NCI-H1930 (cell line): ENCODE measurements at places on chromosomes 5 and 9.

GRCh38 chr5:84564321-84565075, 179.8 kb upstream of the EDIL3 start:
- DNase-seq = peak; percentile 56

- DNase-seq = peak; percentile 38
Observed at GRCh38 chr5:56910210-56910965, 992 bp downstream of the SETD9 start.

GRCh38 chr9:69425136-69425801, 100.3 kb downstream of the ENTREP1 start:
- no peak for DNase-seq

DNA sequence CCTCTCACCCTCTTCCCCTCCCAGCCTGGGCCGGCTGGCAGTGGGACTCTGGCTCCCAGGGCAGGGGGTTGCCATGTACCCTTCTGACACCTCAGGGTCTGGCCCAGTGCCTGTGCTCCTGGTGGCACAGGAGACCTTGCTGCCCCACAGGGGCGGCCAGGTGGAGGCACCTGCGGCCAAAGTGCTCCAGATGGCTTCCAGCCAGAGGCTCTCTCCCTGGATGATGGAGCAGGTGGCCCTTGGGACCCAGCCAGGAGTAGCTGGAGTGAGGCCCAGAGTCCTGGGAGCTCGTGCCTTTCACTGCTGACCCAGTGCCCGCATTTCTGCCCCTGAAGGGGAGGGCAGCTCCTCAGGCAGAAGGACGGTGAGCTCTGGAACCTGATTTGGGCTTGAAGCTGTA, 87.3 kb downstream of the NTNG2 start:
- no peak for DNase-seq

DNA sequence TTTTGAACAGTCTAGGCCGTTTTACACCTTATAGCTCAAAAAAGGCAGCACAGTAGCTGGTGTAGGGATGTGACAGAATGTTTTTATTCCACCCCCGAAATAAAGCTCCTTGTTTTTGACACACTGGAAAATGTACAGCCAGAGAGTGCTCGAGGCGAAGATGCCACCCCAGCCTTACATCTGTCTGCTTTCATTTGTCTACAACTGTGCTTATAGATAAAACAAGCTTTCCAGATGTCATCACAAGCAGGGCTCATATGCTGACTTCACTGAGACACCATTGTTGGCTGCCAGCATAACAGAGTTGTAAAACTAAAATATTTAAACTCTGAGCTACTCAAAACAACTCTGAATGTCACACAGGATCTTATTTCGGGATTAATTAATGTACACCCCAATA, 386.3 kb downstream of the BNC2 start:
- no peak for DNase-seq

DNA sequence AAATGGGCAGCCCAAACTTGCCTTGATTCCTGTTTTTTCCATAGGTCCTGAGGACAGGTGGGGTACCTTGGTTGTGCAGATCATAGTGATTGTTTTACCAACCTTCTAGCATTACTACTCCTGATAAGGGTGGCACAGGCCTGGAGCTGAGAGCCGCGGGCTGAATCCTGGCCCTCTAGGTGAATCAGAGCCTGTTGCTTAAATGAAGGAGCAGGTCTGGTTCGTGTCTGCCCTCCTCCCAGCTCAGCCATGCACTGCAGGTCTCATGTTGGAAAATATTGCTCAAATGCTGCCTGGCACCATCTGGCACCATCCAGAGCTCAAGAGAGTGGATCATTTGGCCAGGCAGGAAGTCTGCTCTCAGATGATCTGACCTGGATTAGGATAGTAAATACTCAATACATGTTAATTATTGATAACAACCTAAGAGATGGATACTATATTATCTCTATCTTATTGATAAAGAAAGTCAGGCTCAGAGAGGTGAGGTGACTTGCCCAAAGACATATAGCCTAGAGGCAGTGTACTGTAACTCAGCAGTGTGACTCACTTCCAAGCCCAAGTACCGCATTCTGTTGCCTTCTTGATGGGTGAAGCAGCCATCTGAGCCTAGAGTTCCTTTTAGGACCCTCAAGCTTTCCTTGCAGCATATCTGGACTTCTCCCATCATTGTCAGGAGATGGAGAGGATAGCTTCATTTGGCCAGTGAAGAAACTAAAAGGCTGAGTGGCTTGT, 104.3 kb upstream of the PITX1 start:
- no peak for DNase-seq

GRCh38 chr9:86990290-86990689, 43.0 kb upstream of the GAS1 start:
- DNase-seq = no peak

DNA sequence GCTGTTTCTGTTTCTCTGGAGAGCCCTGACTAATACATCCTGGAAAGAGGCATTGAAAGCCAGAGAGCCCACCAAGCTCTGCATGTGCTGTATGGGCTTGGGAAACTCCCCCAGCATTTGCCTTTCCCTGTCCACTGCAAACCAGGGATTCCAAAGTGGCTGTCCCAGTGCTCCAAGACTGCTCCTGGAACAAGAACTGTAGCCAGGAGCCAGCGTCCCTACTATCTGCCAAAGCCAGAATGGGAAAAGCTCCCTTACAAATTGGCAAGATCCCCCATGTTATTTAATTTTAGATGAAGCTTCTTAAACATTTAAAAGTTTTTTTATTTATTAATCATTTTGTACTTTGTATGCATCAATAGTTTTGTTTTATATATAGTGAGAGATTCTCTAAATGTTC, 263.2 kb downstream of the GABRB2 start:
- DNase-seq = no peak

DNA sequence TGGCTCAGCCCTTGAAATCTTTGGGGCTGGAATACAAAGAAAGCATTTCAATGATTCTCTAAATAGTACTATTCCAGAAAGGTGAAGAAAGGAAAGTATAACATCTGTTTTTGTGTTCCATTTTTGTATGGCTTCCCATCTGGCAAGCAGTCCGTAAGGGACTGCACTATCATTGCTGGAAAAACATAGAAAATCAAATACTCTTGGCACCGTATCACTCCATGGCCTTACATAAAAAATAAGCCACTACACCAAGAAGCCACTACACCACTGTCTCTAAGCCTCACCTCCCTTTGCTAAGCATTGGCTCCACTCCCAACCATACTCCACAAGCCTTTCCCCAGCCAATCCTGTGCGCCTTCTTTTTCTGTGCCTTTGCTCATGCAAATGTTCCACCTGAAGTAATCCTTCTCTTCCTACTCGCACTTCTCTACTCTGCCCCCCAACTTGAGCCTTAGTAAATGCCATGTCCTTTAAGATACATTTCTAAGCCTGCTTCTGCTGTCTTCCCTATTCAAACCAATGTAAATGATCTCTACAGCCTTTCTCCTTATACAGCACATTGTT, 454.6 kb upstream of the TUSC1 start:
- DNase-seq = no peak

- DNase-seq = peak; percentile 20
Observed at GRCh38 chr9:8816361-8816760, 1016.8 kb upstream of the DMAC1 start.

DNA sequence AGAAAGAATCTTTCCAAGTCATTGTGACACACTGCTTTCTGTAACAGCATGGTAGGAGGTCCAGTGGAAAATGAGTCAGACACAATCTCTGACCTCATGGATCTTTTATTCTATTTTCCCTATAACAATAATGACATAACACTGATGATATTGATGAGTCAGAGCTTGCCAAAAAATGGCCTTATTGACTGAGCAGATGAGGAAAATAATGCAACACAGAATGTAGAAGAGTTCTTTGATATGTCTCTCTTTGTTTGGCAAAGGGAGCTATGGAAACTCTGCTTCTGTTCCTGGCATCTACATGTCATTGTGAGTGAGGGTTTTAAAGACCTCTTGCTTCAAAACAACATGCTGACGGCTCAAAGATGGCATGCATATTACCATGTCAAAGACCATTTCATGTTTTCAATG, 443.1 kb upstream of the ZNF608 start:
- no peak for DNase-seq

- DNase-seq = no peak
Observed at GRCh38 chr5:161535762-161536161, 10.8 kb downstream of the GABRB2 start.

DNA sequence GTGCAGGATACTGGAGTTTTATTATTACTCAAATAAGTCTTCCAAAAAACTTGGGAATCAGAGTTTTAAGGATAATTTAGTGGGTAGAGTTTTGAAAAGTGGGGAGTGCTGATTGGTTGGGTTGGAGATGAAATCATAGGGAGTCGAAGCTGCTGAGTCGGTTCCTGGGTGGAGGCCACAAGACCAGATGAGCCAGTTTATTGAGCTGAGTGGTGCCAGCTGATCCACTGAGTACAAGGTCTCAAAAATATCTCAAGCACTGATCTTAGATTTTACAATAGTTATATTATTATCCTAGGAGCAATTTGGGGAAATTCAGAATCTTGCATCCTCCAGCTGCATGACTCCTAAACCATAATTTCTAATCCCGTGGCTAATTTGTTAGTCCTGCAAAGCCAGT, 804.9 kb upstream of the SEMA6A start:
- DNase-seq = no peak

GRCh38 chr5:115583474-115583873, 18.8 kb downstream of the TICAM2 start:
- no peak for DNase-seq

DNA sequence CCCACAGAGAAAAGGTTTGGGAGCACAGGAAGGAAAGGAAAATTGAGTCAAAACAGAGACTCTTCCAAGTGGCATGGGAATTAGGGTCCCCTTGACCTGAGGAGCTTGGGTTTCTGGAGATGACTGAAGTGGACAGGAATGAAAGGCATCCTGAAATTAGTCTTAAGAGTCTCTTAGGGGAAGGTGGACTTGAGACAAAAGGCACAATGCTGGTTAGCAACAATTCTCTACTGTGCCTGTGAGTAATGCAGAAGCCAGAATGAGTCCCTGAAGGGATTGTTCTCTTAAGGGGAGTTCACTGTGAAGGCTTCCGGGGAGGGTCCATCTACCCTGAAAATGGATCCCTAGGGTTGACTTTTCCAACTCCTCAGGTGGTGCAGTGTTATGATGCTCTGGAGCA, 58.4 kb upstream of the FOXE1 start:
- no peak for DNase-seq

- DNase-seq = no peak
Observed at GRCh38 chr5:1292139-1292538, 2.7 kb downstream of the TERT start.

DNA sequence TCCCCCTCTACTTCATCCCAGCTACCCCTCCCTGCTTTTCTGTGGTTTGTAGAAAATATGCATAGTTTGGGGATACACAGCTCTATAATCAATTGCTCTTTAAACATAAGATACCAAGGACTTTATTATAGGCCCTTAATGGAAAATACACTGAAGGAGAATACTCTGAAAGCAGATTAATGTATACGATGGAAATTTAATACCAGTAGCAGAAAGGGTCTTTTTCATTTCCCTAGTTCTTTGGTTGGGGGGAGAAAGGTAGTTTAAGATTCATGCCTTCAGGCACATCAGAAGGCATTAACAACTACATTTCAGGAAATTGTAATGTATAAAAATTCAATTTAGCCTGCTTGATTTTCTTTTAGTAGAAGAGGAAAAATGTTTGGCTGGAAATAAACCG, 452.9 kb upstream of the ZNF608 start:
- no peak for DNase-seq

- DNase-seq = no peak
Observed at GRCh38 chr5:61167382-61167781, 5.1 kb upstream of the SMIM15 start.

GRCh38 chr5:15786326-15786725, 286.3 kb downstream of the FBXL7 start:
- DNase-seq = no peak

- DNase-seq = peak; percentile 80
Observed at GRCh38 chr9:127899128-127899943, at the start of gene ST6GALNAC6. TSS of gene ST6GALNAC6 (minus strand) at chr9:127899603. CDS start at chr9:127897981, 1,622 bp downstream.

DNA sequence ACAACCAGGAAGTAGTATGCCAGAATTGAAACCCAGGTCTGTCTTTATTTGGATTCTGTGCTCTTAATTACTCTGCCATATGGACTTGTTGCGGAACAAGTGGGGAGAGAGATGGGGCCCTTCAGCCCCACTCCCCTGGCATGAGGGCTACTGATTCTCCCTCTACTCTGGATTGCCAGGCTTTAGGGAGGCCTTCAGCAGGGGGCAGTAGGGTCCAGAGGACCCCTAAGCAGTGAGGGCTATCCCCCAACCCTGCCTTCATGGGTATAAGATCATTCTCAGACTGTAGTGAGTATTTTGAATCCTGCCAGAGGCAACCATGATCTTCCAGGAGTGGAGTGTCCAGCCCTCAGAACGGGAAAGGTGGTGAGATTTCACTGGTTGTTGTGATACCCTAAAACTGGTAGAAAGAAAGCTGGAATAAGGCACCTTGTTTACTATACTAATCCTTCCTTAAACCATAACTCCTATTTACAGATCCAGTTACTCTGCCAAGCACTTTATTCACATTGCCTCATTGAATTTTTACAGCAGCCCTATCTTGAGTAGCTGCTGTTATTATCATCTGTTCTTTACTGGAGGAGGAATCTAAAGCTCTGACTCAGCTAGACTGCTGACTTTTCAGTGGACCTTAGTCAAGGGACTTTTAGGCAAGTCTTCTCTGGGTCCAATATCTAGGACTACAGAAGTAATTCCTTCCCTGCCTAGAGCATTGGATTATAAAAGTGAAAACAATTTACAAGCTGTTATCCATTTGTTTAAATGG, 31.3 kb upstream of the LARP1 start:
- no peak for DNase-seq

DNA sequence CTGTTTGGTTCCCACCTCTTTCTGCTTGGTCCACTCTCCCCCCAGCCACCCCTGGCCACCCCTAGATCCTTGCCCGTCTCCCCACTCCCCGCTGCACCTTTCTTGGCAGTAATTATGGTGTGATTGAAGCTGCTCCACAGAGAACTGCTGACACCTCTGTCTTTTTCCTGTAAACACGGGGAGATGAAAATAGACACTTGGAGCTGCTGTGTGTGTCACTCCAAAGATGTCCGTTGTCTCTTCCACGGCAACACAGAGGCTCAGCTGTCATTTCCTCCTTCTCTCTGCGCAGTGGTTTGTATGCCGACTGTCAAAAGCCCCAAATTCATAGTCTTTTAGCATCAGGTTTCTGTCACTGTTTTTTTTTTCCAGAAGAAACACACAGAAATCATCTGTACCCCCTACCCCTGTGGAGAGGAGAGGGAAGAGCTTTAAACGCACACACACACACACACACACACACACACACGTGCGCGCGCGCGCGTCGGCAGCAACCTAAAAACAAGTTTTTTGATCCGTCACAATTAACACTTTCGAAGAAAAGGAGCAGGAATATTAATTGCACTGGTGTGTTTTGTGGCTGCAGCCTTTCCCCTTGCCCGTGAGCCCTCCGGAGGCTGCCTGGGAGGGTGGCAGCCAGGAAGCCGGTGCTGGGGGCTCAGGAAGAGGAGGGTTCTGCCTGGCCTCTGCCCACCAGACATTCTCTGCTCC, 39.8 kb downstream of the ASS1 start:
- DNase-seq = no peak

DNA sequence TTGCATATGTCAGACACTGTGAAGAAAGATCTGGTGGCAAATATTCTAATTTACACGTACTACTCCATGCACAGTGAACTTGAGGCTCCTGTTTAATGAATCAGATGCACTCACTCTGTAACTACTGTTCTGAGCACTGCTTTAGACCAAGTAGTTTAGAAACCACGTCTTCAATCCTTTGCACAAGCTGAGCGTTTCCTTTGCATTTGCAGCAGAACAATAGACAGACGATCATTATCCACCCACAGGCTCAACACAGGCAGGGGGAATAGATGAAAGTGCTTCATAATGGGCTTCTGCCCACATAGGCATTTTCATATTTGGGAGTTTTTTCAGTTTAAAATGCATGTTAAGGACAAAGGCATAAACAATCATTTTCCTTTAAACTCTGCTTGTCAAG, 423.3 kb upstream of the ADAMTS16 start:
- DNase-seq = no peak

GRCh38 chr9:90029996-90030395, 425.2 kb downstream of the GADD45G start:
- DNase-seq = no peak
